ENCODE measurements at places on chromosomes 2 and 18. TPM values are rescaled to one million over a fixed set of nuclear protein-coding genes. Genes with fewer than 3 reads are reported as not detected.

The SULT1C4 gene
- total RNA-seq = not detected

The KIF5C gene
- not detected for total RNA-seq

The RFTN2 gene
- total RNA-seq = not detected

GRCh38 chr2:60759654-60760053 is 3.6 kb downstream of the PAPOLG start:
- DNase-seq = no peak

DNA sequence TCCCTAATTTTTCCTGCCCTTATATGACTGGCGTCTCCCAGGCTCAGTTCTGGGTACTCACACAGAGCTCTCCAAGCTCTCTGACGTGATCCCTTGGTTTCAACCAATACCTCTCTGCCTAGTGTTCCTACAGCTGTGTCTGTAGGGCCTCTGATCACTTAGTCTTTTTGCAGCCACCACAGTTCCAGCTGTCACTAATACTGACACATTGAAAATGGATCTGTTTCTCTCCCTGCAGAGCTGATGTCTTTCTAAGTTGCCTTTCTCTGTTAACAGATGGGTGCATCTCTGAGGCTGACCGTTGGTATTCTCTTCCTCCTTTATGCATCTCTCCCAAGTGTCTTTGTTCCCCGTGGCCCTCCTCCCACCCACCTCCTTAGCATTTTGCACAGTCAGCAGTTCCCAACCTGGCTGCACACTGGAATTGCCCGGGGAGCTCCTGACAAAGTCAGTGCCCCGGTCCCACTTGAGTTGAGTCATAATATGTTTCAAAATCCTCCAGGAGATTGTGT is 62.5 kb downstream of the CERS6 start:
- no peak for DNase-seq

DNA sequence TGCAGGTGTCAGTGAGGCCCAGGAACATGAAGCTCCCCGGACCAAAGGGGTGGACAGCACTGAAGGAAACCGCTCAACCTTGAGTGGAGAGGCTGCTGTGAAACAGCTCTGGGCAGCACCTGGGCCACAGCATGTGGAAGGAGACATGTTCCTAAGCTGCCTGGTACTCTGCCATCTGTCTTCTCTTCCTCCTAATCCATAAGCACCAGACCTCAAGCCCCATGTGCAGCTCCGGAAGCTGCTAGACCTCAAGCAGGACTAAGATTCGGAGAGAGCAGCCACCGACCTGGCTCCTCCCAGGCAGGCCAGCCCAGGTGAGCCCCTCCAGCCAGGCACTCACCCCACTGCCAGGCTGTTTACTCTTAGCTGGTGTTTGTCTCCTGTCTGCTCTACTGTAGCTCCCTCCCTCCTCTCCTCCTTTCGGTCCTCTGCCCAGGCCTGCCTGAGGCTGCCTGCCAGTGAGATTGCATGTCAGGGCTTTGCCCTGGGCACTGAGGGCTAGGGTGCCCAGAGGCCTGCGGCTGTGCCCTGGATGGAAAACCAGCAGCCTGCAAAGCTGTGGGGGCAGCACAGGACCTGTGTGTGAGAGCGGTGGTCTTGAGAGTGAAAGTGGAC is 53.7 kb downstream of the BCL11A start:
- DNase-seq = no peak

DNA sequence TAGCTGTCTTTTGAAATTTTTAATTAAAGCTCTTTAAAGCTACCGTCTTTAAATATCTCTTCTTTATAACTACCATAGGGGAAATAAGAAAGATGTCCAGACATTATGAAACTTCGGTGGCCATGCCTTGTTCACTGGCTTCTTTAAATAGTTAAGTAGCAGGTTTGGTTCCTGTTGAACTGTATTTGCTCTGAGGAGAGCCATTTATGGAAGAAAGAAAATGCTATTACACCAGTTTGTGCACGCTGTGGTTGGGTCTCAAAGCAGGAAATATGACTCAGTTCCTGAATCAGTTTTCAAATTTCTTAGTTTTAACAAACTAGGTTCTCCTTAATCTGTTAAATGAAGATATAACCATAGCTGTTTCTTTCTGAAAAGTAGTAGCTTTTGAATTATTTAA is 12.2 kb downstream of the ARPC2 start:
- DNase-seq = no peak

GRCh38 chr18:44374966-44375365 is 305.7 kb upstream of the SETBP1 start:
- no peak for DNase-seq

GRCh38 chr2:64124571-64124970 is 19.6 kb downstream of the PELI1 start:
- no peak for DNase-seq

All from HT-29 (cell line).